ENCODE measurements at places on chromosomes 13 and 19.
A peak's percentile ranks its signal among the peaks of the same experiment; 100 is the strongest.

DNA sequence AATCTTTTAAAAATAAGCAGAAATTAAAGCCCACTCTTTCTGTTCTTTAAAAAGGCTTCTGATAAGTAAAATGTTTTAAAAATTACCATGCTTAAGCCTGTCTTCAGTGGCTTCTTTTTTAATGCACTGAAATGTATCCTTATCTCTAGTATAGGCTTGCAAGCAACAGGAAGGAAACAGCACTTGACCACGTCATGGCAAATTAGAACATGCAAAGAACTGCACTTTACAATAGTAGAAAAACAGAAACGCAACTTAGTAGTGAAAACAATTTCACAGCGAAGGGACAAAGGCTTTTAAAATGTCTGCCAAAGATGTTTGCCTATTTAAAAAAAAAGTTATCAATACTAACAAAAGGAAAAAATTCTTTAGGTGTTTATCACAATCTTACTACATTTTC, 36.3 kb downstream of the ELF1 start:
- peak; percentile 30 for DNase-seq

DNA sequence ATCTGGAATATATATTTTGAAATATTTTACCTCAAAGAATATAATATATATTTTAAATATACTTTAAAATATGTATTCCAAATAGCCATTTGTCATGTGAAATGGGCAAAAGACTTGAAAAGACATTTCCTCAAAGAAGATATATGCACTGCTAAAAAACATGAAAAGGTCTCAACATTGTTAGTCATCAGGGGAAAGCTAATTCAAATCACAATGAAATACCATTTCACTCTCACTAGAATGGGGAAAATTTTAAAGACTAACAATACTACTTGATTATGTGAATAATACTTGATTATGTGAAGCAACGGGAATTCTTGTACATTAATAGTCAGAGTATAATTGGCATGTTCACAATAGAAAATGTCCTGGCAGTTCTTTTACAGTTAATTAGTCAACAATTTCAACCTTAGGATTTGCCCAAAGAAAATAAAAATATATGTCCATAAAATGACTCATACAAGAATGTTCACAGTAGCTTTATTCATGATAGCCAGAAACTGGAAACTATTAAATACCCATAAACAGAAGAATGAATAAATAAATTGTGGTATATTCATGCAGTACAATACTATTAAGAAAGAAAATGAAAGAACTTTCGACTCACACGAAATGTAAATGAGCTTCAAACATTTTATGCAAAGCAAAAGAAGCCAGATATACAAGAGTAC, 6.8 kb upstream of the KBTBD6 start:
- DNase-seq, result no peak

- DNase-seq, result no peak
These were observed 13.5 kb upstream of the BCL3 start for GRCh38 chr19:44735011-44735410.

DNA sequence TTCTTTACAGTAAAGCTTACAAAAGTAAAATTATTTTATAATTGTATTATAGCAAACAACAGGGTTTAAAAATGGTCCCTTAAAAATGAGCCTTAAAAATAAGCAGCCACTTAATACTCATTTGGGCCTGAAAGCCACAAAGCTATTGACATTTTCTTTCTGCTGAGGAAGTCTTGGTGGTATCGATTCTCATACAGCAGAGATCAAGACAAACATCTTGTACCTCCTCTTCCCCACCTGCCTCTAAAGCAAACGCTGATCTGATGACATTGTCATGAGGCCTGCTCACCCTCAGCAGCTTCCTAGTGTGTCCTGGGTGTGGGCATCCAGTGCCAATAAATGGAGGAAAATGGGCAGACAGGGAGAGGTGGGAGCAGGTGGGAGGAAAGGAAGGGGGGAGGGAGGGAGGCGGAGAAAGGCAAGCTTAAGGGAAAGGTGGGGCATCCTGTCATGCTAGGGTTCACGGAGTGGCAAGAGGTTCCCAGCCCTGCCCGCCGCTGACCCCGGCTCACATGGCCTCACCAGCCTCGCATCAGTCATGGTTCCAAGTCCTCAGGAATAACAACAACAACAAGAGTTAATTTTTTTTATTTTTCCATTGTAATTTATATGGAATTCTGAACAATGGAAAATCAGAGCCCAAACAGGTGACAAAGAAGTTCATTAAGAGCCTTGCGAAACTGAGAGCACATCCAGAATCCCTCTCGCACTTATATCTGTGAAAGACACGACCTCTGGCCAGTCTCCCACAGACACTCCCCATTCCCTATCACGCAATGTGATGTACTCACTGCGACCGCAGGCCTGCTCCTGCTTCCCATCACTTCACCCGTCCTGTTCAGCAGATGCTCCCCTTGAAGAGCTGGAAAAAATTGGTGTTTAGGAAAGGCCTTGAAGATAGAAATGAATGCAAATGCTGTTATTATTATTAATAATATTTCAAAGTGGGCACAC, 15.1 kb upstream of the ATP11A start:
- DNase-seq, result no peak

GRCh38 chr13:77628170-77628569, 69.3 kb upstream of the SLAIN1 start:
- DNase-seq, result no peak

- DNase-seq, result no peak
These were observed 45.0 kb upstream of the LRCH1 start for GRCh38 chr13:46507981-46508380.

DNA sequence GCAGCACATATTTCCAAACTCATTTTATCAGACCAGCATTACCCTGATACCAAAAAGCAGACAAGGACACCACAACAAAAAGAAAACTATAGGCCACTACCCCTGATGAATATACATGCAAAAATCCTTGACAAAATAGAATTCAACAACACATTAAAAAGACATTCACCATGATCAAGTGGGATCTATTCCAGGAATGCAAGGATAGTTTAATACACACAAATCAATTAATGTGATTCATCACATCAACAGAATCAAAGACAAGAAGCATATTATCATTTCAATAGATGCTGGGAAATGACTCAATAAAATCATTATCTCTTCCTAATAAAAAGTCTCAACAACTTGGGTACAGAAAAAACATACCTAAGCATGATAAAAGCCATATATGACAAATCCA, 11.2 kb downstream of the ZNF347 start:
- no peak for DNase-seq

GRCh38 chr13:21834521-21834920, 163.6 kb downstream of the FGF9 start:
- no peak for DNase-seq

- DNase-seq, result peak; percentile 80
These were observed 1.2 kb upstream of the INAFM1 start for GRCh38 chr19:47273313-47274070.

GRCh38 chr13:91346850-91347201, 661 bp upstream of the MIR17HG start:
- no peak for DNase-seq

DNA sequence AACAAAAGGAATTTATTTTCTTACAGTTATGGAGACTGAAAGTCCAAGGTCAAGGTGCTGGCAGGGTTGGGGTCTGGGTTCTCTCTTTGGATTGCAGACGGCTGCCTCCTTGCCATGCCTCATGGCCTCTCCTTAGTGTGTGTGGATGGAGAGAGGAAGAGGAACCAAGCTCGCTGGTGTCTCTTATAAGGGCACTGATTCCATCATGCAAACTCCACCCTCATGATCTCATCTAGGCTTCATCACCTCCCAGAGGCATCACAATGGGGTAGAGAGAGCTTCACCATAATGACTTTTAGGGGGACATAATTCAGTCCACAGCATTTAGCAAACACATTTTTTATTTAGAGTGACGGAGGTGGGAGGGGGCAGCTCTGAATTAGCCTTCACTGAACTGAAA, 104.9 kb upstream of the ABCC4 start:
- DNase-seq, result no peak

GRCh38 chr13:110559429-110559943, 2.0 kb downstream of the RAB20 start:
- DNase-seq, result no peak

GRCh38 chr19:16885166-16885565, 3.6 kb upstream of the F2RL3 start:
- no peak for DNase-seq

GRCh38 chr19:4732680-4733114, 9.1 kb upstream of the DPP9 start:
- DNase-seq, result peak; percentile 8

DNA sequence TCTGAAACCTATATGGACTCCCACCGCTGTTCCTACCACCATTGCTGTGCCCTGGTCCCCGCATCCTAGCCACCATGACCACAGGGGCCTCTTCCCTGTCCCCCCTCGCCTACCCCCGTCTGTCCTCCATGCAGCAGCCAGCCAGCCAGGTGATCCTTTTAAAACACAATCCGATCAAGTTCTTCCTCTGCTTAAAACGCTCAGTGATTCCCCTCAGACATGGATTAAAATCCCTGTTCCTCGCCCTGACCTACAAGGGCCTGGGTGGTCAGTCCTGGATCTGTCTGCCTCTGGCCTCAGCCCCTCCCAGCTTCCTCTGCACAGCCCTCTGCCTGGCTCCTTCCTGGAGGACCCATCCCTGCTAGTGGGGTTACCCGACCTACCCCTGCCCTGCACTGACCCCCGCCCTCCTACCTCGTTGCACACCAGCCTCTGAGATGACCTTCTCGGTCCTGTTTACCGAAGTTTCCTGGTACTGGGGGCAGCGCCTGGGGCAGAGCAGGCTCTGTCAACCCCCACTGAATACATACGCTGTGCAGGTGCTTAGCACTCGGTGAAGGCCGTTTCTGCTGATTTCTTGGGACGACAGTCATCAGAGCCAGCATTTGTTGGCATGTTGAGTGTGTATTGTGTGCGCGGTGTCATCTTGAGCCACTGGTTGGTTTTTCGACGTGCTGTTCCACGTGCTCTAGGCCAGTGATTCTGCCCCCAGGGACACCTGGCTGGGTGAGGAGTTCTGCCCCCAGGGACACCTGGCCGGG, 14.7 kb upstream of the LENG8 start:
- no peak for DNase-seq

DNA sequence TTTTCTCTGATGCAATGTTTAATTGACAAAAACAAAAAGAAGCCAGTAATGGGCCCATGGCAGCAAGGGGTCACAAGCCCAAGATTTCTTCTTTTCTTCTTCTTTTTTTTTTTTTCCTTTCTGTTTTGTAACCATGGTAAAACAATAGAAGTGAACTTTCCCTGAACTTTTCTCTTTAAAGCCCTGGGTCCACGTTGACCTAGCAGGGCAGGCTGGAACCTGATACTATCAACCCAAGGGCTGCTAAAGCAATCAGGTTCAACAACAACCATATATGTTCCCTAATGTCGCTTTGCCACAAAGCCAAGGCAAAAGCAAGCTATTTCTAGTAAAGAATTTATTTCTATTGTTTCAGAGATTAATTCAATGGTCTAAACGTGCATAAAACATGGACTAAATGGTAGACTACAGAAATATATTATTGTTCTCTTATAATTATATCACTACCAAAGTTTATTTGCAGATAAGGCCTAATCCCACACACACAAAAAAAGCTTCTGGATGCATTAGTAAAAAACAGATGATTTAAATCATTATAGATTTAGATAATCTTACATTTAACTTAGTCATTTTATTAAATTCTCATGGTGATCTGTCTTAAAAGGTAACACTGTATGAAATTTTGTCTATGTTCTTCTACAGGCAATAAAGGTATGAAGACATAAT, 153.9 kb downstream of the DACH1 start:
- DNase-seq, result no peak

GRCh38 chr13:103229674-103230073, 163.5 kb upstream of the SLC10A2 start:
- no peak for DNase-seq

DNA sequence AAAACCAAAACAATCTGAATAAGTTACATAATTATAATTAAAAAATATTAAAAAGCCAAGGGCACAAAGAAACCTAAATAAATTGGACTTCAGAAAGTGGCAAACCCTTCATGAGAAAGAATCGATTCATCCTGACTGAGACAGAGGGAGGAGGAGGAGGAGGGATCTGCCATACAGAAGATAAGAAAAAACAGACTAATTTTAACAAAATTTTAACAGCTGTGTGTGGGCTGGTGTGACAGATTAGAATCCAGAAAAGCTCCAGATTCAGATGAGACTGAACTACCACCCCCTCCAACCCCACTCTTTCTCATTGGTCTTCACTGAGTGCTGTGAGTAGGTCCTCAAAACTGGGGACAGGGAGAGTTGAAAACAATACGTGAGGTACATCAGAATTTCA, 111.5 kb upstream of the HTR2A start:
- DNase-seq, result no peak

DNA sequence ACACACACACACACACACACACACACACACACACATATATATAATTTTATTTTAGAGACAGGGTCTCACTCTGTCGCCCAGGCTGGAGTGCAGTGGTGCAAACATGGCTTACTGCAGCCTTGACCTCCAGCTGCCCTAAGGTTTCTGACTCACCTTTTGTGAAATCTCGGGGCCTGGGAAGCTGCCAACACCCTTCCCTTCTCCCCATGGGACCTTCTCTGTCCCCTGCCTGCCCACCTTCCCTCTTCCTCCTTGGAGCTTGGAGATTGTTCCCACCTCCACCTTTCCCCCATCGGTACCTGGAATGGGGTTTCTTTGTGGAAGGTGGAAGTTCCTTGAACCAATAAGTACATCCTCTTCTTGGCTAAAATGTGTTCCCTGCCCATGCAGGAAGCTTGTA, 6.3 kb downstream of the ARRDC5 start:
- no peak for DNase-seq

DNA sequence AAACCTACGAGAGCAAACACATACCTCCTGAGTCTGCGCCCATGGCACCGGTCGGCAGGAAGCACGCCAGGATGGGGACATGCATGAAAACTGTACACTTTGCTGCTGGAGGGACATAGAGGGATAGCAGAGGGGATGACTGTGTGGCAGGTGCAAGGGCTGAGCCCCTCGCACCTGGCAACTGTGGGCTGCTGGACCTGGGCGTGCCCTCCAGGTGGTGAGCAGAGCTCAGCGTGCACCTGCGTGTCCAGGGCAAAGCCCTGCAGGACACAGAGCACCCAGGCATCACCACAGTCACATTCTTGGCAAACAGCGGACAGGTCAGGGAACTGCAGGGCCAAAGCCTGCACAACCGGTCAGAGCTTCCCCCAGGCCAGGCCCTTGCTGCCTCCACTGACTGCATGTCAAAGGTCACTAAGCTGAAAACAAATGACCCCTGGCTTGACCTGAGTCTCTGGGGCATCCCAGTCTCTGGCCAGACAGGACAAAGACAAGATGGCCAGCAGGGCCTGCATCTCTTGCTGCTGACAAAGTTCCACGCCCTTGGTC, 9.0 kb upstream of the ISYNA1 start:
- DNase-seq, result no peak

DNA sequence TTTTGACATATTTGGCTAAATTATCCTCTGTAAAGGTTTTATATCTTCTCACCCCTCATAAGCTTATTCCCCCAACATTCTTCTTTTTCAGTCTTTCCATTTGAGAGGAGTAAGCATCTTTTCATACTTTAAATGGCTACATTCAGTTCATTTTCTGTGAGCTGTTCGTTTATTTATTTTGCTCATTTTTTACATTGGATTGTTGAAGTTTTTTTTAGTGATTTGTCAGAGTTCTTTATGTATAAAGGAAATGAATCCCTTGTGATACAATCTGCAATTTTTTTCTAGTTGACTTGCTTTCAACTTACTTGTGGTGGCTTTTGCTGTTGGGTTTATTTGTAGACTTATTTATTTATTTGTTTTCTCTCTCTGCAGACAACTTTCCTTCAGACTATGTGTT, 250.3 kb downstream of the DLEU7 start:
- DNase-seq, result no peak

- no peak for DNase-seq
These were observed 204.2 kb downstream of the USP12 start for GRCh38 chr13:26967119-26968038.

Measured in stimulated activated CD8-positive, alpha-beta memory T cell treated with anti-CD3 and anti-CD28 coated beads, Interleukin-15, amount 100 ng/mL, for 1 hour (primary cell).